ENCODE measurements at places on chromosomes 13 and 19.

GRCh38 chr13:62278271-62278670 is 862.6 kb upstream of the PCDH20 start:
- no peak for DNase-seq

DNA sequence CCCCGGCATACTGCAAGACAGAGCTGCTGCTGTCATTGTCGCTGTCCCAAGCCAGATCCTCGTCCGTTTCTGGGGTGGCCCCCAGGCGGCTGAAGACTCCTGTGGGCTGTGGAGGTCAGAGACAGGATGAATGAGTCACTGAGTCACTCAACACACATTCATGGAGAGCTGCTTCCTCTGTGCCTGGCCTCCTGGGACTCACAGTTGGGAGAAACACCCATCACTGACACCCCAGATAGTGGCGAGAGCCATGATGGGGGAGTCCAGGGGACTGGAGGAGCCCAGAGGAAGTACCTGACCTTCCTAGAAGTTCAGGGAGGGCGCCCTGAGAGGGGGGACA is 26.0 kb downstream of the C19orf47 start:
- no peak for DNase-seq

GRCh38 chr19:38482496-38482895 is 49.0 kb downstream of the RYR1 start:
- no peak for DNase-seq

DNA sequence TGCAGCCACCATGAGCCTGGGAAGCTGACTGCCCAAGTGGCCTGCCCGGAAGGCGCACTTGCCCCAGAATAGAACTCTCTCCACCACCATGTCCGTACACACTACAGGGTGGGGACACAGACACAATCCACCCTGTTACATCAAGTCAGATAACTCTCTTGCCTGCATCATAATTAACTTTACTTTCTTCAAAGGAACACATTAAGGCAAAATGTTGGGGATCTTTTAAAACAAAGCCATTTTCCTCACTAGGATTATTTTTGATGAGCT is 23.3 kb upstream of the VSTM2B start:
- DNase-seq = no peak

GRCh38 chr13:99648927-99649326 is 147.7 kb downstream of the TM9SF2 start:
- DNase-seq = no peak

GRCh38 chr13:59483501-59484145 is 680.1 kb downstream of the DIAPH3 start:
- DNase-seq = no peak

GRCh38 chr19:48123907-48124651 is 13.5 kb upstream of the PLA2G4C start:
- no peak for DNase-seq
